ENCODE measurements at places on chromosomes 3 and 15.

DNA sequence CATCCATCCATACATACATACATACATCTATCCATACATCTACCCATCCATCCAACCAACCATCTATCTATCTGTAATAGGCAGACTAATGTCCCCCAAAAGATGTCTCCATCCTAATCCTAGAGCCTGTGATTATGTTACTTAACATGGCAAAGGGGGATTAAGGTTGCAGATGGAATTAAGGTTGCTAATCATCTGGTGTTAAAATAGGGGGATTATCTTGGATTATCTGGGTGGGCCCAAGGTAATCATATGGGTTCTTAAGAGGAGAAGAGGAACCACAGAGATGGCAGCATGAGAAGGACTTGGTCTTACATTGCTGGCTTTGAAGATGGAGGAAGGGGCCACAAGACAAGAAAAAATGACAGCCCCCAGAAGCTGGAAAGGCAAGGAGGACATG, 14.7 kb upstream of the RPL29 start:
- DNase-seq: no peak

GRCh38 chr15:66765478-66766281, 63.6 kb downstream of the SMAD6 start:
- peak; percentile 80 for DNase-seq

DNA sequence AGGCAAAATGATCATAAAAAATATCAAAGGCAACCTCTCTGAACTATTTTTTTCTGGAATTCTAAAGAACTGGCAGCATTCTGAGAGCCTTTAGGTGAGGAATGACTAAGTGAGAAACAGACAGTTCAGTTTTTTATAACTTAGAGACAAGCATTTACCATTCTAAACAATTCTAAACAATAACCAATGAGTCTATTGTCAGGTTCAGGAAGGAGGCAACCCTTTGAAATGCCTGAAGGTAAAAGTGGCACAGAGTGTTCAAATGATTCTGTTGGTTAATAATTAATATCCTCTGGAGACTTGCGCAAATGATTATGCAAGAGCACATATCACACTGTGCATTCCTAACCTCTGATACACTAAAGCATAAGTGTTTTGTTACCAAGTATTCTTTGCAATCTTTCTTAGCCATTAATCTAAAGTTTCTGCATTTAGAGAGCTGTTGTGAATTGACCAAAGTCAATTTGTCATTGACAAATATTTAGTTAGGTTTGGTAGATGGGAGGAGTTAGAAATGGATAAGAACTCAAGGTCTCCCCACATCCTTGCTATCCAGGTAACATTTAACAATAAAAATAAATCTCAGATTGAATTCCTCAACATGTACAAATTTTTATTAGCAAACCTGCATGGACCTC, 9.2 kb upstream of the TGFBR2 start:
- DNase-seq: peak; percentile 81

- no peak for DNase-seq
Observed at GRCh38 chr3:37660782-37661181, 200.9 kb upstream of the CTDSPL start.

- peak; percentile 67 for DNase-seq
Observed at GRCh38 chr3:65785065-65785645, 253.6 kb downstream of the MAGI1 start.

DNA sequence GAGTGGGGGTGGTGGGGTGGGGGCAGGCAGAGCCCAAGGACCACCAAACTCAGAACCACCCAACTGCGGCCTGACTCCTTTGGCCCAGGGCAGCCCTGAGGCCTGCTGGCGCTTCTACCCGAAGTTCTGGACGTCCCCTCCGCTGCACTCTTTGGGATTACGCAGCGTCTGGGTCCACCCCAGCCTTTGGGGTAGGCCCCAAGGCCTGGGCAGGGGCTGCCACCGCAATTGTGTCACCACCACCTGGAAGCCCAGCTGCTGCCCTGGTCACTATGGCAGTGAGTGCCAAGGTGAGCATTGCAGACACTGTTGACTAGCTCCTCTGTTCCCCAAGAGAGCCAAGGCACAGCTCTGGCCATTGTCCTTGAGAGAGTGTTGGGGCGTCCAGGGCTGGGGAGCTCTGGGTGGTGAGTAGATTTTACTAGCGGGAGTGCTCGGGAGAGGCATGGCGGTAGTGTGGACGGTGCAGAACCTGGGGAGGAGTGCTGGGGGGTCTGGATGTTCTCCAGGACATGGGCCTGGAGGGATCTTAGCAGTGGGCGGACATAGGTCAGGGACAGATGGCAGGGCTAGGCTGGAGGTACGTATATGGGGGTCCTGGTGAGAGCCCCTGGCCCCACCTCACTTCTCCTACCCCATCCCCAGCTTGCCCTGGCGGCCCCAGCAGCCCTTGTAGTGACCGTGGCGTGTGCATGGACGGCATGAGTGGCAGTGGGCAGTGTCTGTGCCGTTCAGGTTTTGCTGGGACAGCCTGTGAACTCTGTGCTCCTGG, 12.8 kb downstream of the NT5DC2 start:
- no peak for DNase-seq

DNA sequence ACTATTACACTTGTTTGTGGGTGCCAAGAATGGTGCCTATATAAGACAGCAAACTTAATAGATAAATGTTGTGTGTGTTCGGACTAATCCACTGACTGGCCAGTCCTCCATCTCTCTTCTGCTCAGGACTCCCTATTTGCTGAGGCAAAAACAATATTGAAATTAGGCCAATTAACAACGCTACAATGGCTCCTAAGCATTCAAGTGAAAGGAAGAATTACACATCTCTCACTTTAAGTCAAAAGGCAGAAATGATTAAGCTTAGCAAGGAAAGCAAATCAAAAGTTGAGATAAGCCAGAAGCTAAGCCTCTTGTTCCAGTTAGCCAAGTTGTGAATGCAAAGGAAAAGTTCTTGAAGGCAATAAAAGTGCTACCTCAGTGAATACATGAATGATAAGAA, 126.9 kb downstream of the CCNL1 start:
- DNase-seq: no peak

DNA sequence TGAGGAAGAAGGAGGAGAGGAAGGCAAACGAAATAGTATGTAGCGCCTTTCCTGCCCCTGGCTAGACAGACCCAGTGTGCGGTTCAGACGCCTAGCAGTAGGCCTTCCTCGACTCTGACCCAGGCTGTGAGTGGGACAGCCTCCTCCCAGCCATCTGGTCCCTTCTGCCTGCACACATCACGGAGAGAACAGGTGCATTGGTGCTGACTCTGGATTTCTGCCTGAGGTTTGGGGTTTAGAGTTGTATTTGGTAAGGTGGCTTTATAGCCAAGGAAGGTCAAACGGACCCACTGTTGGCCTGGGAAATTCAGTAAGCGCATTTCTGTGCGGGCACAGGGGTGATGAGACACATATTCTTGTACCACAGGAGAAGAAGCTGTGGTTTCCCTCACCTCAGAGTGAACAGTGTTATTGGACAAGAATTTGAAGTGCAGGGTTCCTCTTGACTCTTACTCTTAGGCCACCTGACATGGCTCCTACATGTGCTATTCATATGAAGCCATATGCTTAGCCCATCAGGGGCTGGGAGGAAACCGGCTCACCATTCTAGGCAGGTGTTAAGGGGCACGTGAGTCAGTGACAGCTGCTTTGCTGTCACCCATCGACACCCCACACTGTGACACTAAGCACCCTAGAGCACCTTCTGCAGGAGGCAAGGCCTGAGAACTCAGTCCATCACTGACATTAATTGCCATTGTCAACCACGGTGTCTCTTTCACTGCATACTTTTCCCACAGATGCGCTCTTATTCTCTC, 143.3 kb downstream of the CHDH start:
- DNase-seq: no peak

DNA sequence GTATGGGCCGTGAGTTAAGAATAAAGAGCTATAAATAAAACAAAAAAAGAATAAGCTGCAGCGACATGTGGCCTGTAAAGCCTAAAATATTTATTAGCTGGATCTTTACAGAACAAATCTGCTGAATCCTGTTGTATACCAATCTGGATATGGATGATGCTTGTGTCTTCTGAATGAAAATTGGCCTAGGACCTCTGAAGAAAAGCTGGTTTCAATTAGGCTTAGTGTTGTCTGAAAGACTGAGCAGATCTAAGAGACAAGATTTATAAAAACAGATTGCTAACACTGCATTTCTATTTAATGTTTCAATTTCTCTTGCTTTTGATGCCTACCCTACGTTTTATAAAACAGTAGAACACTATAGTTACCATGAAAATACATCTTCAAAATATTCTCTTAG, 57.9 kb downstream of the ST3GAL6 start:
- DNase-seq: no peak

DNA sequence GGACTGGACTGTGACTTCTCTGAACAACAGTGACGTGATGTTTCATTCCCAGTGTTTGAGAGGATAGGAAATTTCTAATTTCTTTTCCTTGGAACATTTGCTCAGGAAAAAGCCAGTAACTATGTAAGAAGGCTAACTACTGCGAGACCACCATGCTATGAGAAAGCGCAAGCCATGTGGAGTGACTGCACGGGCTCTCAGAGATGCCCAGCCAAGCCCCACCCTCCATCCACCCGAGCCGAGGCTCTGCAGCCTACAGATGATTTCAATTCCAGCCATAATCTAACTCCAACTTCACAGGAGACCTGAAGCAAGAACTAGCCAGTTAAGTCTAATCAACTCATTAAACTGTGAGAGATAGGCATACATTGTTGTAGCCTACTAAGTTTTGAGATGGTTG, 124.3 kb downstream of the GREM1 start:
- DNase-seq: no peak

- peak; percentile 77 for DNase-seq
Observed at GRCh38 chr3:56125358-56126005, 342.8 kb downstream of the ERC2 start.

GRCh38 chr3:172980849-172981248, 160.2 kb downstream of the SPATA16 start:
- DNase-seq: peak; percentile 14

DNA sequence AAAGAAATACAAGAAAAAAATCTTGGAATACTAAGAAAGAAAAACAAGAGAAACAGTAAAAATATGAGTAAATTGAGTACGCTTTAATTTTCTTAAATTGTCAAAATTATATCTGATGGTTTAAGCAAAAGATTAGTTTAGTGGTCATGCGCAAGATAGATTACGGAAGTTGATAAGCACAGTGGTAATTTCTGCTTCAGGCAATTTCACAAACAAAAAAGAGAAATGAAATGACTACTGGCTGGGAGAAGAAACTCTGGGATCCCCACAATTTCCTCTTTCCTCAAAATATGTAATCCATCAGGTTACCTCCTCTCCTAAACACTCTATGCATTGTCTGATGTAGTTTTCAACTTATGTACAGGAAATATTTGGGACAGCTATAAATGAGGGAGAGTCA, 9.0 kb downstream of the MYD88 start:
- DNase-seq: no peak

DNA sequence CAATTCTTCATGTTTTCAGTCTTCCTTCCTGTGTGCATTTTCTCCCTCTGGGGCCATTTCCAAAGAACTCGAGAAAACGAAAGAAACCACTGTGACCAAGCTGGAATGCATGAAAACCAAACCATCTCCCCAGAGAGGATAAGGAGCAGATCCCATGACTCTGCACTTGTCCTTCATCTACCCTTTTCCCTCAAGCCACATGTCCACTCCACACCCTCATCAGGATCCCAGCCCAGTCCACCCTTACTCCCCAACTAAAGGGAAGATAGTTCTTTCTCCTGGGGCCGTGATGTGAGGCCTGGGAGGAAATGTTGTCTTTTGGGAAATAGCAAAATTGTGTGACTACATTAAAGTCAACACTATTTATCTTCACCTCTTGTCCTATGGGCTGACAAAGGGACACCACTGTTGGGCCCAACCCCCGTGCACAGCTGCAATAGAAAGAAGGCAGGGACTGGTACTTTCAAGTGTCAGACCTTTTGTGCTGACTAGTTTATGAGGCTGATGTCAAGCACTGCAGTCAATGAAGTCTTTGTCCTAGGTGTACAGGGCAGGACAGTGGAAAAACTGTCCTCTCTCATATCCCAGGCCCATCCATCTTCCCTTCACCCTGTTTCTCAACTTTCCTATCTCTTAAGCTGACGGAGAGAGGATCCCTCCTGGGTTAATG, 487.1 kb upstream of the NR2F2 start:
- DNase-seq: peak; percentile 87

DNA sequence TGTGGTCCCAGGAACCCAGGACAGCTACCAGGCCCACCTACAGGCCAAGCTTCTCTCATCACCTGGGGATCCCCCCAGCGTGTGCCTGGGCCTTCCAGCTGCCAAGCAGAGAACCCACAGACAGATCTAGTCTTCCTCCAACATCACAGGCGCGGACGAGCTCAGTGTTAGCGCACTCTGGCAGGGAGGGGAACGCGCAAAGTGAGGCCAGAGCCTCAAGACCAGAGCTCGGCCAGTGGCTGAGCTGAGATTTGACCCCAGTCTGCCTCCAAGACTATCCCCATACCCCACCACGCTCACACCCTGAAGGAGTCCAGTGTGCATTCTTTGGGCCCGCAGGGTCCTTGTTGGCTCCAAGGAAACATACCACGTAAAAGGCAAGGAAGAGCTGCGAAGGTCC, 5.1 kb downstream of the MFGE8 start:
- no peak for DNase-seq

DNA sequence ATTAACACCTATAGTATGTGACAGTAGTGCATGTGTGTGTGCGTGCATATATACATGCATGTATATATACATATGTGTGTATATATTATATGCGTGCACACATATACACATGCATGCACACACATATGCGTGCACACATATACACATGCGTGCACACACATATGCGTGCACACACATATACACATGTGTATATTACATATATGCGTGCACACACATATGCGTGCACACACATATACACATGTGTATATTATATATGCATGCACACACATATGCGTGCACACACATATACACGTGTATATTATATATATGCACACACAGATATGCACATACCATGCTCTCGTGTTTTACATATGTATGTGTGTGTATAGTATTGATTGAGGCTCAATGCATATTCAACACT, 42.0 kb upstream of the MAP3K13 start:
- no peak for DNase-seq

DNA sequence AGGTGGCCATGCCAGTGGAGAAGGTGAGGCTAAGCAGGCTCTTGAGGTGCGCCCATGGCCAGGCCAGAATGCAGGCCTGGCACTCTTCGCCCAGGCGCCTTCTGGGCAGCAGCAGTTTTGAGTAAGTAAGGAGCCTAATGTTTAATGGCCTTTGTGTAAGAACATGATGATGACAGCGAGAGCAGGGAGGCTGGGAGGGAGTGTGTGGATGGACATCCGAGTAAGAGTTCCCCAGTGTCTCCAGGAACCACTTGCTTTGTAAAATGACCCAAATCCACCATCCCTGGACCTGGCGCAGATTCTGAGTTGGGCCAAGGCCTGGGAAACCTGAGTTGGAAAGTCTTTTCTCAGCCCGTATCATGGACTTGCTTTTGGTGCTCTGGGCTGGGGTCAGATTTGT, 24.1 kb downstream of the KLF13 start:
- DNase-seq: no peak
